Upper lobe of right lung (tissue), 1 donor: ENCODE measurements at places on chromosomes 4 and X.

GRCh38 chr4:11489453-11490083, 60.9 kb upstream of the HS3ST1 start:
- H3K4me3 ChIP-seq: no peak overlapping the region
- DNase-seq: no peak
- H3K27me3 ChIP-seq: no peaks in the 10 kb centered on the region

GRCh38 chr4:108762559-108763225, at the start of gene ETNPPL:
Gene ETNPPL, minus strand, starts transcription at chr4:108763053. Its CDS starts 155 bp downstream, at chr4:108762898.
- peaks cover 4% of the 10 kb centered on the region for H3K4me1 ChIP-seq
- peak; percentile 65 for DNase-seq
- peak within 1 kb of the TSS; percentile 45 for H3K4me3 ChIP-seq
- no peak within 1 kb of the TSS for H3K27ac ChIP-seq
- H3K36me3 ChIP-seq: no peaks in the 10 kb centered on the region

DNA sequence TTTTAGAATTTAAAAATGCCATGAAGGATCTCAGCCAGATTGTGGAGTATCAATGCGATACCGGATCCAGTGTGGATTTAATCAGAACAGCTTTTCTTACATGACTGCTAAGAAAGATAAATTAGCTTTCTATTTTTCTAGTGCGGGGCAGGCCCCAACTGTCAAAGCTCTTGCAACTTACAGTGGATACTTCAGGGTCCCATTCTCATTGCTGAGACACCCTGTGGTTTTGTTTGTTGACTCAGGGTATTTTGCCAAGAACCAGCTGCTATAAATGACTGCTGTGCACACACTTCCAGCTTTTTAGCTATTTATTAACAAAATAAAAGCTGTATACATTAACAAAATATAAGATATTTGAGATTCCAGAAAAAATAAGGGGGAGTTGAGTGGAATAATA, 166.4 kb downstream of the DCLK2 start:
- H3K27me3 ChIP-seq: no peaks in the 10 kb centered on the region
- no peak for DNase-seq
- no peaks in the 10 kb centered on the region for H3K36me3 ChIP-seq
- H3K4me3 ChIP-seq: no peak overlapping the region

GRCh38 chrX:21438792-21439191, 64.6 kb downstream of the CNKSR2 start:
- H3K4me3 ChIP-seq: no peak overlapping the region
- no peak for DNase-seq
- H3K36me3 ChIP-seq: no peaks in the 10 kb centered on the region

GRCh38 chr4:158875026-158875425, 106.2 kb downstream of the FNIP2 start:
- H3K4me1 ChIP-seq: no peaks in the 10 kb centered on the region
- no peak overlapping the region for H3K4me3 ChIP-seq
- no peak for DNase-seq
- H3K27ac ChIP-seq: no peak overlapping the region
- no peaks in the 10 kb centered on the region for H3K27me3 ChIP-seq

DNA sequence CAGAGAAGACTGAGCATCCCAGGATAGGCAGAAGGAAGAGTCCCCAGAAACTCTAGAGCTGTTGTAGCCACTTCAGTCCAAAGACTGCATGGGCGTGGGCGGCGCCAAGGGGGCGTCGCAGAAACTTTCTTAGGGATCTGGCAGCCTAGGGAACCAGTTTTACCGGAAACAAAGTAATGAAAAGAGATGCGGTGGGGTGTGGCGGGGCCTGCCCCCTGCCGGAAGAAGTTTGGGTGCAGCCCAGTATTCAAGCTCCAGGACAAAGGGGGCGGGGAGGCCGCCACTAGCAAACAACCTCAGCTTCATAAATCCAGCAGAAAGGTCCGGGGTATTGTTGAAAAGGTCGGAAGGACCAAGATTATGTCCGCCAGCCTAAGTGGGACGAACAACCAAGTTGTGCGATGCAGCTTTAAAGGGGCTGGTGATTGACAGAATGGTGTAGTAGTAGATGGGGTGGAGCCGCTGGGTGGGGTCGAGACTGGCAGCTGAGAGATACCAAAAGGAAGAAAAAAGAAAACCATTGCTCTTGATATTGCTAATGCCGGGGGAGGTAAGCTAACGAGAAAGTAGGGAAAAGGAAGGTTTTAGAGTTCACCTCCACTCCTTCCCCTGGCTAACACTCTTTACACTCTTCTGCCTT, 190.5 kb downstream of the RRAGB start:
- peak overlapping the region; percentile 70 for H3K27ac ChIP-seq
- DNase-seq: peak; percentile 80
- H3K36me3 ChIP-seq: no peaks in the 10 kb centered on the region
- no peaks in the 10 kb centered on the region for H3K27me3 ChIP-seq
- H3K4me1 ChIP-seq: no peaks in the 10 kb centered on the region
- H3K4me3 ChIP-seq: peak overlapping the region; percentile 69
